ENCODE measurements at places on chromosomes 7 and 10.

GRCh38 chr7:78567836-78568235 is 769.3 kb downstream of the PHTF2 start:
- no peak for DNase-seq

DNA sequence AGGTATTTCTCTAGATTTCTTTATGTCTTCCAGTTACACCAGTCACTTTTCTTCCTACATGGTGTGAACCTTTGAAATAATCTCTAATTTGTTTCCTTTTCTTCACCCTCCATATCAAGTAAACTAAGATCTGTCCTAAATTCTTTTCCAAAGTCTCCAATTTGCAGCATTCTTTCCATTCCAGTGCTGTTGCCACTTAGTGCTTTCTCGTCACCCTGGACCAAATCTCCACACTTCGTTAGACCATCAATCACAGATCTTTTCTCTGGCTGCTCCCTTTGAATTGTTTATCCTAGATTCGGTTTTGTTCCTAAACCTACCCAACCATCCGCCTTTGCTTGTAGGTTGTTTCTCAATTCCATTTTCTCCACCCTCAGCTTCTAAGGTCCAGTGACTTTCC is 74.7 kb downstream of the DYNC1I1 start:
- DNase-seq: no peak

GRCh38 chr7:118793582-118793981 is 569.1 kb downstream of the ANKRD7 start:
- no peak for DNase-seq

DNA sequence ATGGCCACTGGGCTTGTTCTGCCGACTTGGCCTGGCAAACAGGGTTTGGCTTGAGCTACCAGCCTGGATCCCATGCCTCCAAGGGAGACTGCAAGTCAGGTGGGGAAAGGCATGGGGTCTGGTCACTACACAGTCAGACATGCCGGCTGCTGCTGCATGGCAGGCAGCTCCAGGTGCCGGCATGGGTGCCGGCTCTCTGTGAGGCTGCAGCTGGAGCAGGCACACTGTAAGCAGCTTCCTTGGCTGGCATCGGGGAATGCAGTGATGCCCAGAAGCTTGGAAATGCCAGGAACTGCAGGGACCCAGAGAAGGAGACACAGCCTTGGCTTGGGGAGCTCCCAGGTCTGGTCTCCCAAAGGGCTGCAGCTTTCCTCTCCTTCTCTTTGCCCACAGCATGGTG is 305.5 kb upstream of the NRG3 start:
- no peak for DNase-seq
